Effector CD4-positive, alpha-beta T cell (primary cell): ENCODE measurements at places on chromosomes 11 and 22.
A peak's percentile ranks its signal among the peaks of the same experiment; 100 is the strongest.

- peak; percentile 39 for DNase-seq
Measured at GRCh38 chr11:64859542-64860414, 15.3 kb upstream of the CDC42BPG start.

DNA sequence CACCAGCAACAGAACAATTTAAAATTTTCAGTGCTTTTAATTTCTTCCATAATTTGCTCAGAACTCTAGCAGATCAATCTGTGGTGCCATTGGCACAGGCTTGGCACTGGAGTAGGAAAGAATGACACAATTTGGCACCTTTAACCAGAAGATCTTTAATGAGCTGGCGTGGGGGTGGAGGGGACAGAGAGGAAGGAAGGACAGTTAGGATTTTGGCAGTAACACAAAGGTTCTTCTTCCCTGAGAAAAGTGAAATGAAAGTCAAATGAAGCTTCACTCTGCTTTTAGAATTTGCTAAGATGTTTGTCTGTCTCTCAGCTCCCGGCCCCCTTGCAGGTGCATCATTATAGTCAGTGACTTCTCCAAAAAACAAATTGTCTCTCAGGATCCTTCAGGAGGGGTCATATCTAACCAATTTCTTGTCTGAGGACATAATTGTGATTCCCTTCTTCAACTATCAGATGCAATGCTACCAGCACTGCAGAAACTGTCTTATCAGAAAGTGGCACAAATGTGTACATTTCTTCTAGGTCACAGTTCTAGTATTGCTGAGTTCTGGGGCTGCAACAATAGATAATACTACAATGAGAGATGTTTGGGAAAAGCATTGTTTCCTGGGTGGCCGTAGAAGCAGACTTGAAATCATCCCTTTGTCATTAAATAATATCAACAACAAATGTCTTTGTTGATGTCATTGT lies 66.8 kb downstream of the CSTPP1 start:
- DNase-seq: no peak

DNA sequence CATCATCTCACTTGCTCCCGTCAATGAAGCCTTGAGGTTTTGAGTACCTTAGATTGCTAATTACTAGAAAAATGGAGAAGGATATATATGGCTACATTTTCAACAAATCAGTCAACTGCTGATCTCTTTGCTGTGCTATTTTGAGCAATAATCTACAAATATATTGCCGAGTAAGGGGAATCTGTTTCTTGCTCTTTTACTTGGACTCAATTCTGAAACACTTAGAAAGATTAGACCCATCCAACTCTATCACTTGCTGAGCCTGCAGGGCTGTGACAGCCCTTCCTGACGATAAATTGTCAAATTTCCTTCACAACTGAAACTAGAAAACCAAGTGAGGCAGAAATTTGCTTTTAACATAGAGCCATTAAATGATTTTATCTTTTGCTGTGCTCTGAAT lies 16.9 kb downstream of the FEZ1 start:
- DNase-seq: no peak

DNA sequence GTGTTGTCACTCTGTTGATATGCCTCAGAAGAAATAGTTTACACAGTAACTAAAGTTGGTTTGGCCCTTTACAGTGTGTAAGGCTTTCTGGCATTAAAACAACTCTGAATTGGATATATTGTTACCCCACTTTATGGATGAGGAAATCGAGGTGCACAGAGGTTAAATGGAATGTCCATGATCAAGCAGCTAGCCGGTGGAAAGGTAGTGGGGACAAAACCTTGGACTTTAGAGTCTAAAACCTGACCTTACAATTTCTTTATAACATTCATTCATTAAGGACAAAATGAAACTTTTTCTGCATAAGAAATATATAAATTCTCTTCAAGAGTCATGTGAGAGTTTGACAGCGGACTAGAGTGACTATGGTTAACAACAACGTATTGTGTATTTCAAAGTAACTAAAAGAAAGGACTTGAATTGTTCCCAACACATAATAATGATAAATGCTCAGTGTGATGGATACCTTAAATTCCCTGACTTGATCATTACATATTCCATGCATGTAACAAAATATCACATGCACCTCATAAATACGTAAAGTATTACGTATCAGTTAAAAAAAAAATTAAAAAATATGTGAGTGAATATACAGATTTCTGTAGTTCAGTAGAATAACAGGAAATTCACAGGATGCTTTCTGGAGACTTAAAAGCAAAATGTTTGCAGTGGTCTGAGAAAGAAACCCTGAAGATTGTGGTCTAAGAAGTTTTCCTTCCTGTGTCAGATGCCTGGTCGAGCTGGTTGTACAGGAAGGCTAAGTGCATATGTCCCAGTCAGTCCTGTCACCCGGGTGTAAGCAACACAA lies 51.0 kb downstream of the TEAD1 start:
- no peak for DNase-seq

DNA sequence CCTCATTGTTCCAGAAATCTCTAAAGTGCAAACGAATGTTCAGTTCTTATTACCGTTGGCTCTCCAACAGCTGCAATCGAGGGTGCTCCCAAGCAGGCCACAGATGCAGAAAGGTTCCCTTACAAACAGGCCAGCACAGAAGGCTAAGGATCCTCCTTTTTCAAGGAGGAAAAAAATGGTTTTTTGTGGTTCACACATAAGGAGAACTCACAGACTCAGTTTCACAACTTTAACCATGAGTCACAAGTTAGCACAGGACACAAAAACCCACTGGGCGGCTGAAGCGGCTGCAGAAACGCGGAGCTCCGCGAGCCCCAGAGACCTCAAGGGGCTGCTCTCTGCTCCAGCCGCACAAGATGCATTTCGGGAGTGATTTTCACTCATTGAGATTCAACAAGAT lies 98.2 kb upstream of the PRR5 start:
- no peak for DNase-seq
